ENCODE measurements at places on chromosomes 16 and 17.
A peak's percentile ranks its signal among the peaks of the same experiment; 100 is the strongest.

DNA sequence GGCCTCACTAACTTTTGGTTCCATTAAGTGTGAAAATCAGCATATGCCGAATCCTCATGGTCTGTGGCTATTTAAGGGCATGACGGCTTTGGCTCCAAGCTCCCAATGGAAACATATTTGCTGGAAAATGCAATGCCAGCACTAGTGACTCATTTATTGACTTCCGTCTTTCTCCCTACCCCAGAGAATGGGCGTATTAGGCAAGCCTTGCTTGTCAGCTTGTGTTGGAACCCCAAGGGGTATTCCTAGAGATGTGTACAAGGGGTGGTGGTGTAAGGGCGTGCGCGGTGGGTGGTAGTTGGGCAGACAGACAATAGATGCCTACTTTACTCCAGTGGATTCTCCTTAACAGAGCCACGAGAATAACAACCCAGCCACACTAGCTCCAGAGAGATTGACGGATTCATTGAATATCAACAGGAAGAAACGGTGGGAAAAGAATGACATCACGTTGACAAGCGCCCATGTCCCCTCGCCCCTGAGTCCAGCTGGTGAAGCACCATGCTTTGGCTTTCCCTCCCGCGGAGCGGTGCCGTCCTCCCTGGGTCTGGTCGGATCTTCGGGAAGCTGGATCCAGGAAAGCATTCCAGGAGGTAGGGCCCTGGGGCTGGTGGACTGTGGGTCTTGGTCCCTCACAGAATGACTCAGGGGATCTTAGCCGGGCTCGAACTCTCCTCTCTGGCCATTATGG lies 10.3 kb downstream of the CD300LB start:
- DNase-seq = no peak

DNA sequence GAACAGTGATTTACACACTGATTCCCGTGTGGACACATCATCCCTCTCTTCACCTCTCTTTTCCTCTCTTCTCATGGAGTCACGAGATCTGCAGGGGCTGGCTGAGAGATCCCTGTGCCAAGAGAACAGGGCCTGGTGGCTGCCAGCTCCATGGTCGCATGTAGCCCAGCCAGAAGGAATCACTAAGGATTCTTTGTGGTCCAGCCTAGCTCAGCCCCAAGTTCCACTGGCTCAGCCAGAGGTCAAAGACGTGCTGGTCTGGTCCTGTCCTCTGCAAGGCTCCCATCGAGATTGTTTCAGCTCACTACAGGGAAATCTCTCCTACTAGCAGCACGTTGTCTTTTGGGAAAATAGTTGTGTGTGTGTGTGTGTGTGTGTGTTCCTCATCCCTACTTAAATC lies 66.4 kb downstream of the NDEL1 start:
- DNase-seq = no peak

DNA sequence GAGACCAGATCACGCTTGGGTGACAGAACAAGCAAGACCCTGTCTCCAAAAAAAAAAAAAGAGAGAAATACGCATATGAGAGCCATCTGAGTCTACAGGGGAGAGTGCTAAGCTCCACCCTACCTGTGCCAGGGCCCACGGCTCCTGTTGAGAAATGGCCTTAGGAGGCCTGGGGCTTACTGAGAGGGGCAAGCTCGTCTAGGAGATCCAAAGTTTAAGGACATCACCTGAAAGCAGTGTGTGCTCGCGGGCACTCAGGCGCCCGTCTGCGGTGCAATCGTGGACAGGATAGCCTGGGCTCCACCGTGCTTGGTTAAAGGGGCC lies 14.5 kb upstream of the BAIAP2 start:
- DNase-seq = no peak

GRCh38 chr16:58128181-58128631 lies 975 bp downstream of the CFAP20 start:
- DNase-seq = no peak

GRCh38 chr17:16046966-16047365 lies 47.3 kb downstream of the TTC19 start:
- no peak for DNase-seq

DNA sequence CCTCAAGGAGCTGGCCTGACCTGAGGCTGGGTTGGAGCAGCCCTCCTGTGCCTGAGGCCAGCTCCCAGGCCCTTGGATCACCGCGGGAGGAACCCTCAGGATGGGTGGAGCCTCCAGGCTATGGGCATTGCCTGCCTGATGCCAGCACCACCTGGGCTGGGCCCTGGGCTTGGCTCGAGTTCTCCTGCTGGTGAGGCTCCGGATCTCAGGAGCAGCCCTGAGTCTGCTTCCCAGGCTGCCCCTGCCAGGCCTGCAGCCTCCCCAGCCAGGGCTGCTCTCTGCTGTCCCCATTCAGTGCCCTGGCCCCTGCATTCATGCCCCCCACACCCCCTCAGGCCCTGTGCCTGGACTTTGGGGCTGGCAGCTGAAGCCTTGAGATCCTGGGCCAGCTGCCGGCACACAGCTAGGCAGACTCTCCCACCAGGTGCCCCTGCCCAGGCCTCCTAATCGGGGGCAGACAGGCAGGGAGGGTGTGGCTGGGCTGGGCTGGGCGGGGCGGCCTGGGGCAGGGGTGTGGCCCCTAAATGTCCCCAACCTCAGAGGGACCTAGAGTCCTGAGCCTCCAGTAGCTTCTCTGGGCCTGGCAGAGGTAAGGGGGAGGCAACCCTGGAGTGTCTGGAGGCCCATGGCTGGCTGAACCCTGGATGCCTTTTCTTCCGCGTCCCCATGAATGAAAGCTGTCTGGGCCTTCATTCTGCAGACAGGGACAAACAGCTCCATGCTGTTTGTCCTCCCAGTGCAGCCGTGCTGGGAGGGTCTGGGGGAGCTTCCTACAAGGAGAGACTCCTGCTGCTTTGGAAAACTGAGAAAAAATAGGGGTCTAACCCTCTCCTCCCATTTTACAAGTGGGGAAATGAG lies 1.1 kb upstream of the PIGQ start:
- no peak for DNase-seq

DNA sequence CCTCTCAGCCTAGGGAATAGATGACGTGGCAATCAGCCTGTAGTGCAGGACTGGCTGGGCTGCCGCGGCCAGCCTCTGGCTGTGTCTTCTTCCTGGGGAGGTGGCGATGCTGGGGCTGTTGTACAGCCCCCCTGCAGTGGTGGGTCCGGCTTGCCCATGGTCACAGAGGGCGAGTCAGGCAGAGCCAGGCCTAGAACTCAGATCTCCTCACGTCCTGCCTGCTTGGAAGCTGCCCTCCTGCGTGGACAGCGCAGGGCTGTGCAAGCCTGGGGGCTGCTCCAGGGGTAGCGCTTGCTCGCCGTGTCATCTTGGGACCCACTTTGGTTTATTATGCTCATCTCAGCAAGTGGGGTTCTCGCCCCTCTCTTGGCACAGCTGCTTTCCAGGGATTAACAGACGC lies 19.3 kb downstream of the NMRAL1 start:
- DNase-seq = no peak

GRCh38 chr17:17140590-17140980 lies 65.5 kb downstream of the PLD6 start:
- no peak for DNase-seq

GRCh38 chr17:17767154-17767869 lies 69.5 kb downstream of the SREBF1 start:
- no peak for DNase-seq

GRCh38 chr16:31377210-31377903 lies 15.8 kb upstream of the ITGAD start:
- no peak for DNase-seq

DNA sequence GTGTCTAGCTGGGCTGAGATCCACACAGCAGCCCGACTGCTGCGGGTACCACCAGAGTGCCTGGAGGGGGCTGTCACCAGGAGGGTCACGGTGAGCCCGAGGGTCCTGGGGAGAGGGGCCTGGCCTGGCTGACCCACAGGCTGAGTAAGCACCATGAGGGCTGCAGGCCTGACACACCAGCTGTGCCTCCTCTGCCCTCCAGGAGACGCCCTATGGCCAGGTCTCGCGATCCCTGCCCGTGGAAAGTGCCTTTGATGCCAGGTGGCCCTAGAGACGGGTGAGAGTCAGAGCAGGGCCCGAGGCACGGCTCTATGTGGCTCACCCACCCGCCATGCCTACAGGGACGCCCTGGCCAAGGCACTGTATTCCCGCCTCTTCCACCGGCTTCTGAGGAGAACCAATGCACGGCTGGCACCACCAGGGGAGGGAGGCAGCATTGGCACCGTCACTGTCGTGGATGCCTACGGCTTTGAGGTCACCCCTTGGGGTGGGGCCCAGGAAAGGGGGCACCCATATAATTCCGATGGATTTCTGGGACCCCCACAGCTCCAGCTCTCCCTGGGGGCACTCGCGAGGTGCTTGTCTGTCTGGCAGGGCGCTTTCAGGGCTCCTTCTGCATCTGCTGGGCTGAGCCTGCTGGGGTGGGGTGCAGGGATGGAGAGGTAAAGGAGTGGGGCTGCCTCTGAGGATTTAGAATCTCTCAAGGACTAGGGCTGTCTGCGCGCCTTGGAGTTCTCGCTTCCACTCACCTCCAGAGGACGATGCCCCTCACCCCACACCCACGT lies 7.1 kb downstream of the MYO15B start:
- DNase-seq = no peak

- no peak for DNase-seq
These were observed 19.4 kb upstream of the ZNF469 start for GRCh38 chr16:88363239-88363891.

- DNase-seq = no peak
These were observed 2.0 kb upstream of the BRICD5 start for GRCh38 chr16:2212362-2213324.

DNA sequence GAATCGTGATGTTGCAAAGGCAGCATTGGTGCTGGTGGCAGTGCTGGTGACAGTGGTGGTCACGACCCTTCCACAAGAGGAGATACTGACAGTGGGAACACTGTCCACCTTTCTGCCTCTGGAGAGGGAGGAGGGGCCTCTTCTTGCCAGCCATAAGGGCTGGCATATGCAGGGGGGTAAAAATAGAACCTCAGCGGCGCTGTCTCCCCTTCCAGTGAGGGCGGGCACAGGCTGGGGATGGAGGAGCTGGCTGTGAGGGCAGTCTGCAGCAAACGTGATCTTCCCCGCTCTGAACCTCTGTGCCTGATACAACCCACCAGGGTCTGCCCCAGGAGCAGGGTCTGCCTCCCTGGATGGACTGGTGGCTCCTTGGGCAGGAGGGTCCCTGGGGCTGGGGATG lies 3.4 kb downstream of the RAP1GAP2 start:
- no peak for DNase-seq

- no peak for DNase-seq
These were observed 34.4 kb upstream of the STH start for GRCh38 chr17:45964634-45965033.

DNA sequence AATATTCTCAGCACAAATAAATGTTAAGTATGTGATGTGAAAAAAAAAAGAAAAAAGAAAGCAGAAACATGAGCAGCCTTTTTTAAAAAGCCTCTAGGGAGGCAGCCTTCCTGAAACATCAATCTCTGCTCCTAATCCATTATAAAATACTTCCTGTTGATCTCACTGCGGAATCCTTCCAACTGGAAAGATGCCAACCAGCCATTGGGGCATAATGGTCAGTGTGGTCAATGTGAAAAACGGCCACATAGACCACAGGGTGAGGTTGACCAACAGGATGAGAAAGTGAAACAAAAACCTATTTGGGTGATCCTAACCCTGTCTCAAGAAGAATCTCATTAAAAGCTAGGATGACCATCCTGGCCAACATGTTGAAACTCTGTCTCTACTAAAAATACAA lies 26.1 kb upstream of the ABCA8 start:
- DNase-seq = peak; percentile 51

GRCh38 chr17:81250286-81251093 lies 11.4 kb downstream of the NDUFAF8 start:
- DNase-seq = no peak

- DNase-seq = no peak
These were observed 57.6 kb upstream of the NFAT5 start for GRCh38 chr16:69508033-69508755.

Data from right forelimb (tissue), 1 donor.